Fibroblast of lung (primary cell): ENCODE measurements at places on chromosomes 4 and X.

DNA sequence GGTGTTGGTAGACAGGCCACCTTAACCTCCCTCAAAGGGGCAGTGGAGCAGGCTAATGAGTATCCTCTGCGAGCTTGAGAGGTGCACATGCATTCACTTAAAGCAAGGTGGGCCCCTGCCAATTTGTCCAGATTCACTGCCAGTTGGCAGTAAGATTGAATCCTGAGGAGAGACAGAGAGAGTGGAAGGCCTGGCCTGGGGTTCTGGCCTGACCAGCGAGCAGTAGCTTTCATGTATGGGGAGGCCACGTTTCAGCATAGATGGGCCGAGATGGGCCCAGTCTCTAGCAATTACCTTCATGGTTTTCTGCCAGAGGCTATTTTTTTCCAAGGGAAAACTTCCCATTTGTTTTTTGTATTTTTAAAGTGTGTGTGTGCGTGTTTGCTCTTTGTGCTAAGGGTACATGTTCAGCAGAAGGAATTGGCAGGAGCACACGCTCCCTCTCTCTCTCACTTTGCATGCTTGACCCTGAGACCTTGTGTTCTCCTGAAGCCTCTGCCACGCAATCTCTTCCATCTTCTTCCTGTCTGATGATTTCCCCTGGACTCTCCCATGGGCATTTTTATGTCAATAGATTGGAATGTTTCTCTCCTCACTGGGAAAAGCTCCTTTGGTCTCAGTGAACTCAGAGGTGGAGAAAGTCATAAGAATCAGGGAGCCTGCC, 215.8 kb upstream of the SFRP2 start:
- DNase-seq, result peak; percentile 92

GRCh38 chr4:110663738-110664444, 41.0 kb upstream of the PITX2 start:
- DNase-seq, result peak; percentile 80

DNA sequence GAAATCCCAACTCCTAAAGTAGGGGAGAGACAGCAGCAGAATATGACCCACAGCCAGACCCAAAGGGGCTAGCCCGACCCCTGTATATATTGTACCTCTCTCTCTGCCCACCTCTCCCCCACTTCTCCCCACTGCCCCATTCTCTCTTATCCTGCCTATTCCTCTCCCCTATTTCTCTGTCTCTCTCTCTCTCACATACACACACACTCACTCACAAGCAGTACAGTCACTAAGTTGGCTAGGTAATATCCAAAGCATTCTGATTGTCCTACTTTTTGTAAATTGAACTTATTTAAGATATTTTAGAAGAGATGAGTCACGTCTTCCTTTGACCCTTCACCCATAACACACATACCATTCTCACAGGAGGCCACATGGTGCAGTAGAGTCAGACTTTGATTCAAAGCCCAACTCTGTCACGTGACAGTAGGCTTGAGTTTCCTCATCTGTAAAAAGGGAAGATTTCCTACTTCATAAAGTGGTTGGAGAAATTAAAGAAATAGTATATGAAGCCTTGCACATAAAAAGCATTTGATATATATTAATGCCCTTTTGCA, 29.5 kb downstream of the SRPX2 start:
- DNase-seq, result peak; percentile 80

DNA sequence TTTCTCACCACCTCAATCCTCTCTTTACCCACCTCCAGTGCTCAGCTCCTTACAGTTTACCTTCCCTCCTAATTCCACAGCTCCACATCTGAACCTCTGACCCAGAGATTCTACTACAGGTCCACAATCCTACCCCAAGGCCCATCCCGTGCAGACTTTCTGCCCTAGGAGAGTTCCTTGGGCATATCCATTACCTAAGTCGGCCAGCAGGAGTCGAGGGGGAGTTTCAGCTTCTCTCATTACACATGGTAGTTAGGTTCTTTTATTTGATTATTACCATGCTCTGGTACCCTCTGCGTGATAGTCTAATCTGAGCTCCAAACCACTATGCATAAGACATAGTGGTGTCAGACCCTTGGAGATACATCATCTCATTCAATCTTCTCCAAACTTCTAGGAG, 117.9 kb downstream of the SH3RF1 start:
- no peak for DNase-seq

DNA sequence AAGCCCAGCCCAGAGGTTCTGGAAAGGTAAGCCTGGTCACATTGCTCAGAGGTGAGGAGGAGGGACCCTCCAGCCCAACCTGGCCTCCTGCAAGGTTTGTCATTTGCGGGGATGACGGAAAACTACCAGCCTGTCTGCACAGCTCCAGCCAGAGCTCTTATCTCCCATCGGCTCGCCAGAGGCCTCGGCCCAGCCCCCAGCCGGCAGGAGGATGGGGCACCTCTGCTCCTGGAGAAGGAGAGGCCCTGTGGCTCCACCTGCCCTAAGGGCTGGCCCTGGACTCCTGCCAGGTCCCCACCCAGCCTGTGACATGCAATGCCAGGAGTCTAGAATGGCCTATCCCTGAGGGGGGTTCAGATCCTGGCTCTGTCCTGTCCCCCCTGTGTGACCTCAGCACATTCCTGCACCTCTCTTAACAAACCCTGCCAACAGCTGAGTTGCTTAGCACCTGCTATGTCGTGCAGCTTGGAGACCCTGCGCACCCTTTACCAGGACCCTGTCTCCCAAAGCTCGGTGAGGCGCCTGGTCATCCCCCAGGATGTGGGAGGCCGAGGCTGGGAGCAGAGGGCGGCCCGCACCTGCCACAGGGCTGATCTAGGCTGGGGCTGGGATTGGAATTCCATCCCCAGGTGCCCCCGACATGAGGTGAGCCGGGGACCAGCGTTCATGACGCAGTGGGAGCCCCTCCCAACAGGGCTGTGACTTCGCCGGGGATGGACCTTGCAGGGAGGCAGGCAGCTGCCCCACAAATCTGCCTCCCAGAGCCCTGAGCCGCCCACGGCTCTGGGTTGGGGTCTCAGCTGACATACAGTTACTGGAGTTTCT, 14.4 kb downstream of the ADRA2C start:
- no peak for DNase-seq

GRCh38 chr4:156290811-156291210, 337.1 kb upstream of the CTSO start:
- peak; percentile 48 for DNase-seq

- peak; percentile 68 for DNase-seq
Measured at GRCh38 chr4:130478406-130478805, 1382.5 kb downstream of the C4orf33 start.

DNA sequence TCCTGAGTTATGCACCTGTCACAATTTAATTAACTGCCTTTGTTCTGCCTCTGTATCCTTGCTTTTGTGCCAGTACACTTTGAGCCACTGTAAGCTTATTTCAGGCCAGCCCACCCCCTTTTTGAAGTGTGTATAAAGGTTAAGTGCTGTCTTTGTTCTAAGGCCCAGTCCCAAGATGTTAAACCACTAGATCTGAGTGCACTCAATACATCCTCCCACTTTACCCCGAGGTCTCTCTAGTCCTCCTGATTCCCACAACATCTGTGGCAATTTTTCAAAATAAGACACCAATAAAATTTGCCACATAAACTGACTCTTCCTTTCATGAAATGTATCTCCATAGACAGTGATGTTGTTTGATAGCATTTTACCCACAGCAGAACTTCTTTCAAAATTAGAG, 124.1 kb upstream of the SPIN4 start:
- DNase-seq, result peak; percentile 10

DNA sequence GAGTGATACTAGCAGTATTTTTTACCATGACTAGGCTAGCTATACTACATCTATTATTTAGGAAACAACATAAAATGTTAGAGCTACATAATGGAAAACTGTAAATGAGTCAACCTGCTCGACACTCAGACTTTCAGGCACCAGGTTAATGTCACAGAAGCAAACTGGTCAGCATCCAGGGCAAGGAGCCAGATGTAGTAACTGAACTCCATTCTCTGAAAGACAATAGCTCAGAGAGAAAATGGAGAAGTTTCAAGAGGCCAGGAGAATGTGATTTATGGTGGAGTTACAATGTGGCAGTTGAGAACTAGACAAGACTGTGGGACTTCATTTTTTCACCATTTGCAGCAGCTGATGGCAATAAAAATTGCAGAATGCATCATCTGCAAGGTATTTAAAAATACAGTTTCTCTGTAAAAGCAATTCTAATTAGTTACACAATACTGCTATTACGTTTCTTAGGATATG, 342.7 kb upstream of the PABPC4L start:
- DNase-seq, result peak; percentile 80

GRCh38 chr4:114200026-114200425, 220.6 kb upstream of the ARSJ start:
- DNase-seq, result no peak

DNA sequence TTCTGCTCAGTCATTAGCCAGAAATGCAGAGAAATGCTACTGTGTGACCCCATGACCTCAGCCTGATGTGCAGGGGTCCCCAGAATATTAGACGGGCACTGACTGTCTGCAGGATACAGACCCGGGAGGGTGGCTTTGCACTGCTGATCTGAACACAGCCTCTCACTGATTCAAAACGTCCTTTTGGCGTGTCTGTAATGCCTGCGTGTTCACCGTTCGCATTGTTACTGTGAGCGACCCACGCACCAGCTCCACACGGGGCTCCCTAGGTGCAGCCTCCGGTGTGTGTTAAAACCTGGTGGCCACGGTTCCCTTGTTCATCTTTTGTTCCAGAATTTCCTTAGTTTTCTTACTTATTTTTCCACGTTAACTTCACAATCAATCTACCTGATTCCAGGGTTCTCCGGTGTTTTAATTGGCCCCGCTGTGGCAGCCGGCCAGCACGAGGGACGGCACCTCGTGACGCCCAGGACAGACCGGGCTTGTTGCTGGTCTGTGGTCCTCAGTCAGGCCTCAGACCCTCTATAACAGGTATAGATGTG, 32.0 kb upstream of the SPON2 start:
- no peak for DNase-seq

- no peak for DNase-seq
Measured at GRCh38 chrX:23937100-23937499, 29.3 kb downstream of the CXorf58 start.

GRCh38 chrX:68420559-68420958, 12.7 kb downstream of the OPHN1 start:
- peak; percentile 44 for DNase-seq

- peak; percentile 69 for DNase-seq
Measured at GRCh38 chrX:17470136-17470535, 95.1 kb downstream of the NHS start.

GRCh38 chr4:122218762-122219161, 66.6 kb downstream of the BLTP1 start:
- peak; percentile 1 for DNase-seq

- no peak for DNase-seq
Measured at GRCh38 chrX:100247826-100248225, 162.2 kb downstream of the PCDH19 start.

DNA sequence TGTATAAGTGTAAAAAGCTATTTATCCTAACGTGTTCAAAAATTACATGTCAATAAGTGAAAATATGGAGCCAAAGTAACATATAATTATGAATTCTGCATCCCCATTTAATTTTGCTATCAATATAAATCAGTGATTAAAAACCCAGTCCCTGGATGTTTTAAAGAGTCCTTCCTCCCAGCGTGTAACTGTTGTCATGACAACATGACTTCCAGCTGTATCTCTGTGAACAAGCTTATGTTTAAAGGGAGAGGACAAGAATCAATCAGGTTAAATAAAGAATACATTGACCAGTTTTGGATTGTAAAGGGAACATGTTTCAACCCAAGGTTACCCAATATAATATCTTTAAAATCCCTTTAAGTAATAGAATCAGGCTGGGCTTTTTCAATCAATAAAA, 219.7 kb downstream of the NSUN7 start:
- no peak for DNase-seq

- DNase-seq, result peak; percentile 72
Measured at GRCh38 chr4:177339477-177340374, 30.1 kb downstream of the NEIL3 start.

GRCh38 chrX:12936947-12937346, 30.5 kb downstream of the TLR8 start:
- no peak for DNase-seq

DNA sequence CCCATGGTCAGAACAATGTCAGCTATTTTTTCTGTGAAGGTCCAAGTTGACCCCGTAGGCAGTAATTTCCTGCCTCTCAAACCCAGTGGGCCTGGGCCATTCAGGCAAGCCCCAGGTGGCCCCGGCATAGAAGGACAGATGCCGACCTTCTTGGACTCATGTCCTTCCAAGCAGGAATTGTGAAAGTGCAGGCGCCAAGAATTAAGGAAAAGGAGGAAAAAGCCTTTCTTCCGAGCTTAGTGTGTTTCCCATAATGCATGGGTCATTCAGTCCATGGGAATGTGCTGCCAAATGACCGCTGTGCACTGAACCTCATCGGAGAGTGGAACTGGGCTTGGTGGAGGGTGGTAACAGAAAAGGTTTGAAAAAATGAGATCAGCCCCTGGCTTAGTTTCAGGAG, 196.5 kb upstream of the HS3ST1 start:
- no peak for DNase-seq

DNA sequence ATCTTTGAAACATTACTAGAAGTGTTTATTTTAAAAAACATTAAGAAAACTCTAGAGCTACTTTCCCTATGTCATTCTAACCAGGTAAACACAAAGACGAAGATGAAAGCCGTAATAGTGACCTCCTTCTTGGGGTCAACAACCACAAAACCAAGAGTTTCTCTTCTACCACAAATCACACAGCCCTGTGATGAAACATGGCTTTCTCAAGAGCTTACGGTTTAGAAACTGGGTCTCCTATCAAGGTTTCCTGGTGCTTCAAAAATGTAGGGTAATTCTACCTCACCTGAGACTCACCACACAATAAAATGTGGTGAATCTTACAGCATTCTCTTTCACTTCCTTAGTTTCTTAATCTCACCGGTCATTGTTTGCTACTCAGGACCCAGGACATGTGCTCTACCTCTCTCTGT, 50.9 kb downstream of the CORIN start:
- no peak for DNase-seq

DNA sequence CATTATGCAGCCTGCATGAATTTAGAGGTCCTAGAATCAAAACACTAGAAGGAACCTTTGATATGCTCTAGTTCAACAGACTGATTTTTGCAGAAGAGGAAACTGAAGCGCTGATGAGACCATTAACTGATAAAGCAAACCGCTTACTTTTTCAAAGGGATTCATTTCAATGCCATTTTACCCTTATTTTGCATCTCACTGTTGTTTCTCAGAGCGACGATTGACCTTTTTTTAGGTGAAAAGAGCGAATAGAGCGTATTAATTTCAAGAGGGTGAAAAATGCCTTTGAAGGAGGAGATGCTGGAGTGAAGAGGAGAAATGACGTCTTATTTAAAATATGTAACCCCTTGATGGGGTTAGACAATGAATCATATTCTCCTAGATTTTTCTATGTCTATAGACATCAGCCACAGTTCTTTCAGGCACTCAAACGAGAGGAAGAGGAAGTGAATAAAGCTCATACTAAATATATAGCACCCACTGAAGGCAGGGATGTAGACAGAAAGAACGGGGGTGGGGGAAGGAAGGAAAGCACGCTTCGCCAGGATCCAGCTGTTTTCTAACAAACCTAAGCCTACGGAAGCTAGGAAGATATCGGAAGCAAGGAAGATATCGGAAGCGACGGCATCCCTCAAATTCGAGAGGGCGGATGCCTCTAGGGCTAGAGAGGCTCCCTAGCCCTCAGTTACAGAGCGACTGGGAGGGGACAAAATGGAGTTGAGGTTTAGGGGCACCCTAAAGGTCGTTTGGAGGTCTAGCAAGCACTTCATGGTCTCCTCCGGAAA, 848 bp downstream of the ACSL4 start:
- peak; percentile 42 for DNase-seq
